ENCODE measurements at places on chromosomes 3 and 15.

DNA sequence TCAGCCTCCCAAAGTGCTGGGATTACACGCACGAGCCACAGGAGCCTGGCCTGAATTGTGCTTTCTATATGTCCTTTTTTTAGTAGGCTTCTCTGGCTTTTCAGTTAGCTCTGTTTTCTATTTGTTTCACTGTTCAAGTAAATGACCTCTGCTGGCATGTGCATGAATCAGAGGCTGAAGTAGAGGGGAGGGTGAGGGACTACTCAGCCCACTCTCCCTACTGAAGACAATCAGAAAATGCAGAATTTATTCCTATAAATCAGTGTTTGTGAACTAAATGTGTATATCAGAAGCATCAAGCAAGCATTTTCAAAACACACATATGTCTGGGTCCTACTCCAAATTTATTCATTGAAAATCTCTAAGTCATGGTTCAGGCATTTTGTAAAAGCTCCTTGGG is 45.0 kb downstream of the ZMAT3 start:
- DNase-seq = no peak

DNA sequence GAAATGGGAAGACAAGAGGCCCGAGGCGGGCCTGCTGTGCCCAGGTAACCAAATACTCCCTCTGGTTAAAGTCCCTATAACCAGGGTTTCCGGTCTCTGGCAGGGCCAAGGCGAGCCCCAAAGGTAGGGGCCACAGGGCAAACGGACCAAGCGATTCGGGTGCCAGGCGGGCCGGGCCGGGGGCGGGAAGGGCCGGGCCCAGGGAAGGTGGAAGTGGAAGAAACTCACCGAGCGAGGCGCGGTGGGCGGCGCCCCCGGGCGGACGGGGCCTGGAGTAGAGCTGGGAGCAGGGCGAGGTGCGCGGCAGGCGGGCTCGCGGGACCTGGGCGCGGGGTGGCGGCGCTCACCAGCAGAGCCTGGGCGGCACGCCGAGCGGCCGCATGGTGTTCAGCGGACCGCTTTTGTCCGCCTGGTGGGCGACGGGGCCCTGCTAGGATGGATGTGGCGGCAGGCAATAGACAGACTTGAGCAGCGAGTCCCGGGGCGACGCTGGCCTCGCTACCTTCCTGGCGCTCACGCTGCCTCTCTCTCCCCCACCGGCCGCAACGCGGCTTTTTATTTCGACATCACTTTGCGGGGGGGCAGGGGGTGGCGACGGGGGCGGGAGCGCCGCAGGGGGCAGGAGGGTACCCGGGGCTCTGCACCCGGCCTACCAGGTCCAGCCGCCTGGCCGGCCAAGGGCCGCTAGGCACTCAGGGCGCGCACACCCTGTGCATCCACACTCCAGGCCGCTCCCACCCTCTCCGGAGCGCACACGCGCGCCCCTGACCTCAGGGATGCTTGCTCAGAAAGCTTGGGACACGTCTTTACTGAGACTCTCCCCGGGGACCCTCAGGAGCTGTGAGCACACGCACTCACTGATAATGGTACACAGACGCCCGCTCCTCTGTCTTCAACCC is at the start of gene GATA2:
Gene GATA2 (minus strand): TSS at position 531 of the 899 bp plus-strand sequence. CDS start 6,170 bp downstream, outside the sequence.
- peak; percentile 53 for DNase-seq

DNA sequence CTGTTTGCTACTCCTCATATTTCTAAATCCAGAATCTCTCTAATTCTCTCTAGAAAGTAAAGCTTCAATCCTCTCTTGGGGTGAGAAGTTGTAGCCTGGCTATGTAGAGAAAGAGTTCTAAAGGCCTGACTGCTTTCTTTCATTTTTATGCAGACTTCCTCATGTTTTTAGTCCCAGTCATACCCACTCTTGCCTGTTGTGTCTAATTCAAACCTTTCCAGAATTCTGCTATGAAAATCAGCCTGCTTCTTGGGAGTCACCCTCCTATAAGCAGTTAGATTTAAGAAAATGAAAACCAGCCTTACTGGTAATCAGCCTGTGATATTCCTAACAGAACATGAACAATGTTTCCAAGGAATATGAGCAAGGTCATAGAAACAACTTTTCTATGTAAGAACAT is 14.8 kb upstream of the ZNF639 start:
- DNase-seq = no peak

DNA sequence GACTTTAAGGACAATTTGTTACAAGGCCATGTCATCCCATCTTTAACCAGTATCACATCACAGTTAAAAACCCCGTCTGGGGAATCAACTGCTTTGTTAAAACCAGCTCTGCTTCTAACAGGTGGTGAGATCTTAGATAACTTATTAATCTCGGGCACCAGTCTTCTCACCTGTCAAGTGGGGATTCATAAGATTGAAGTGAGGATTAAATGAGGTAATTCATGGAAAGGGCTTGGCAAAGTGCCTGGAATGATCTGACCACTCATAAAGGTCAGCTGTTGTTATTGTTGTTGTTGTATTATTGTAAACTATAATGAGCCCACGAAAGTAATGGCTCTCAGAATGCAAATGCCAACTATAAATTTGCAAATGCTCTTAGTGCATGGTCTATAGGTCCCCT is 30.1 kb upstream of the SLC24A5 start:
- no peak for DNase-seq

DNA sequence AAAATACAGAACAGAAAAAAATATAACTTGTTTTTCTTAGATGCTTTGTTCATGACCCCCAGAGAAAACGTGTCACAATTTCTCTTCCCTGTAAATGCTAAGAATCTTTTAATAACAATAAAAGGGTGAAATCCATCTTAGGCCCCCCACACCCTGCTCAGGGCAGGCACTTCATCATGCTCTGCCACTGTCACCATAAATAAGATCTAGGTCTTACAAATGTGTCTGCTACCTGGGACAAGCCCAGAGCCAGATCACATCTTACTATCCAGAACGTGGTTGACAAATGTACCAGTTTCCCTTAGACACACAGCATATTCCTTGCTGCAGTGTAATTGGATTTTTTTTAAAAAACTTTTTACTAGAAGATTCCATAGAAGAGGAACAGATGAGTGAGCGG is 795.4 kb downstream of the AGBL1 start:
- DNase-seq = no peak

GRCh38 chr15:58545307-58546065 is 113.7 kb downstream of the LIPC start:
- peak; percentile 54 for DNase-seq

Measured in stimulated activated naive CD8-positive, alpha-beta T cell treated with anti-CD3 and anti-CD28 coated beads, Interleukin-15, Interleukin-2, amounts not matched to agents 100 U/mL and 50 U/mL, for 24 hours (primary cell).